ENCODE measurements at places on chromosomes 11 and 22.

DNA sequence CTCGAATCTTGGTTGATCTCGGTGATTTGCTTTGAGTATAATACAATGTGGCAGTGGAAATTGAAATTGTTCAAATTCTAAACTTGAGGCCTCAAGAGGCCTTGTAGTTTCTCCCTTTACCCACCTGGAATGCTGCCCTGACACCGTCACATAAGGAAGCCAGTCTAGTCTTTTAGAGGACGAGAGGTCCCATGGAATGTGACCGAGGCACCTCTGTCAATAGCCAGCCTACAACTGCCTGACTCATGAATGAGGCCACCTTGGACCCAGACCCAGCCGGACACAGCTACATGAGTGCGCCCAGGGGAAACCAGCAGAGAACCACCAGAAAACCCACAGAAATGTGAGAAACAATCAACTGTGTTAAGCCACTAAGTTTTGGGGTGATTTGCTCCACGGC lies 52.5 kb downstream of the RPL27A start:
- DNase-seq, result no peak

GRCh38 chr11:17439316-17439782 lies 37.3 kb downstream of the ABCC8 start:
- DNase-seq, result no peak

GRCh38 chr11:67079065-67079705 lies 22.5 kb downstream of the RHOD start:
- DNase-seq, result no peak

DNA sequence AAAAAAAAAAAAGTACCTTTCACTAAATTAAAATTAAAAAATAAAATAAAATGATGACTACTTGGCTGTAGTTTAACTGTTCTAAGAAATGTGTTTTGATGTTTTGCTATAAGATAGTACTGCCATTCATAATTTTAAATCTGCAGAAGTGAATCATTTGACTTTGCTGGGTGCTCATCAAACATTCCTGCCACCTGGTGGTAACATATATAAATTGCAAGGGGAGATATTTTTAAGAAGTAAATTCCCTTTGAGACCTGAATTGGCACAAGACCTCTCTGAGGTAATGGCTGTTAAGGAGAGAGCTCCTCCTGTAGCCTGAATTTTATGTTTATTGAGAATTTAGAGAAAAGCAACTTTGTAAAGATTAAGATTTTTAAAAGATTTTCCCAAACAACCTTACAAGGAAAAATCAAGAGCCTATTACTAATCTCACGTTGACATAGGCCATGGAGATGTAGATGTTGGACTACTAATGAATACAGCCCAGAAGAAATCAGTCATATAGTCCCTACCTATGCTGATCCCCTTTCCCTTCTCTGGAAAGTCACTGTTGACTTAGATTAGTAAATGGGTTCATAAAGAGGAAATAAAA lies 11.9 kb upstream of the NARS2 start:
- DNase-seq, result peak; percentile 68

DNA sequence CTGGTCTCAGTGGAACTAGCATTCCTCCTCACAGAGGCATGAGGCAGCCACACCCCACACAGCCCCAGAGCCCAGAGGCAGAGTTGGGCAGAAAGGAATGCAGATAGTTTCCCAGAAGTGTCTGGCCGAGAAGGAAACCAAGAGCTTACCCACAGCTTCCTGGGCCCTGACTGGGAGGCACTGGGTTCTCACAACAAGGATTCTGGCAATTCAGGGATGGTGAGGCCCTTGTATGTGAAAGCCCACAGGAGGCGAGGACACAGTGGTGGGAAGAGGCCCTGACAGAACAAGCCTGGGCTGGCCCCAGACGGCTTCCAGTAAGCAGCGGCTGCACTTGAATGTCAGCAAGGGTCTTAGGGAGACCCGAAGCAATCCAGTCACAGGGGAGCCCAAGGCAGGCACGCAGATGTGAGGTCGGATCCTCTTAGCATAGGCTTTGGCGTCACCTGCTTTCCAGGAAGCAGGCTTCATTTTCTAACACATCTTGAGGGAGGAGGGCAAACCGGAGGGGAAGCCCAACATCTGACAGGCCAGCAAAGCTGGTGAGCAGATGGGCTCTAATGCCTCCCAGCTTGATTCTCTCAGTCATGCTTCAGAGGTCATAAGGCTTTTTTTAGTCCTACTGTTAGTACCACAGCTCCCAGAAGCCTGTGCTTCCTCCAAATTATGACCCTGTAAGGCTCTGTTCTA lies 78.3 kb upstream of the AKIP1 start:
- peak; percentile 27 for DNase-seq

- DNase-seq, result no peak
Measured at GRCh38 chr22:30843245-30843644, 125.3 kb downstream of the MORC2 start.

- DNase-seq, result no peak
Measured at GRCh38 chr11:18259259-18259658, 6.8 kb upstream of the SAA1 start.

DNA sequence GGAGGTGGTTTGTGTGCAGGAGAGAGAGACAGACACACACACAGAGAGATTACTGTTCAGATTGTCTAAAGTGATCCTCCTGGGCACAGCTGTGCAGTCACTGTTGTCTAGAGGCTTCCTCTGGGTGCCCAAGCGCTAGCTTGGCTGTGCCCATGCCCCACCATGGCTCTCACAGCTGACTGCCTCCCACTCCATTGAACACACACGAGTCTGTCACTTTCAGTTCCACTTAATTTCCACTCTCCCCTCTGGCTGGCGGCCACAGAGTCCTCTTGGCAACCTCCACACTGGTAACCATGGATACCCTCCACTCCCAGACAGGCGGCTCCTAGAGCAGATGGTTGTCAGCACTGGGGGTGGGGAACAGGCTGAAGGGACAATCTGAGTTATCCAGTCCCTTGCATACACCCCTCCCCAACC lies 29.1 kb downstream of the MAP6 start:
- DNase-seq, result no peak

DNA sequence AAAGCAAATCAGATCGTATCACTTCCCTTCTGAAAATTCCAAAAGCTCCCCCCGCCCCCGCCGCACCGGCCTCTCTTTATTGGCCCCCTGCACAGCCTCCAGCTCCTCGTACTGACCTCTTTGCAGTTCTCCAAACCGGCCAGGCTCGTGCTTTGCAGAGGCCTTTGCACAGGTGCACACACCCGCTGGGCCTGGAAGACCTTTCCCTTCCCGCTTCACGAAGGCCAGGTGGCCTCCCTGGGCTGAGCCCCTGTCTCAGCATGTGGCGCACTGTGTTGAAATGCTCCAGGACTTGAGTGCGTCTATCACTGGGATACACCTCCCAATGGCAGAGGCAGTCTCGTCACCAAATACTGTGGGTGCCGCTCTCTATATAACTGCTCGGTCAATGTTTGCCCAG lies 13.2 kb upstream of the ADA2 start:
- no peak for DNase-seq

- DNase-seq, result no peak
Measured at GRCh38 chr22:50606165-50606945, 5.8 kb downstream of the MAPK8IP2 start.

GRCh38 chr11:57416436-57416835 lies 10.5 kb downstream of the SLC43A3 start:
- DNase-seq, result no peak

DNA sequence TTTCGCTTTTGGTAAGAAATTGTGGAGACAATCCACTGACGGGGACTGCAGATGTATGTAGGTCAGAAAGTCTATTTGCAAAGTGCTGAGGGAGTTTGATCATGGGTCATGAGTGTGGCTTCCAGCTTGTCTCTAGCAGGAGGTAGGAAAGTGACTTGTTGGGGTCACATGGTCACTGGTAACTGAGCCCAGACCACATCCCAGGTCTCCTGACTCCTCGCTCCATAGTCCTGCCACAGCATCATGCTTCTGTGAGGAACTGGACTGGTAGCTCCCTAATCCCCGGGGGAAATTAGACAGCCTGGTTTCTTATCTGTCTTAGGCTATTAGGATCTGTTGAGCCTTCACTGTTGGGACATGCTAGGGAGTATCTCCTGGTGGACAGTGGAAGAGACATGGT lies 142.1 kb downstream of the MYO18B start:
- no peak for DNase-seq

- no peak for DNase-seq
Measured at GRCh38 chr11:34238533-34238932, 119.3 kb downstream of the ABTB2 start.

GRCh38 chr11:117220999-117221774 lies 10.7 kb downstream of the PCSK7 start:
- DNase-seq, result no peak

DNA sequence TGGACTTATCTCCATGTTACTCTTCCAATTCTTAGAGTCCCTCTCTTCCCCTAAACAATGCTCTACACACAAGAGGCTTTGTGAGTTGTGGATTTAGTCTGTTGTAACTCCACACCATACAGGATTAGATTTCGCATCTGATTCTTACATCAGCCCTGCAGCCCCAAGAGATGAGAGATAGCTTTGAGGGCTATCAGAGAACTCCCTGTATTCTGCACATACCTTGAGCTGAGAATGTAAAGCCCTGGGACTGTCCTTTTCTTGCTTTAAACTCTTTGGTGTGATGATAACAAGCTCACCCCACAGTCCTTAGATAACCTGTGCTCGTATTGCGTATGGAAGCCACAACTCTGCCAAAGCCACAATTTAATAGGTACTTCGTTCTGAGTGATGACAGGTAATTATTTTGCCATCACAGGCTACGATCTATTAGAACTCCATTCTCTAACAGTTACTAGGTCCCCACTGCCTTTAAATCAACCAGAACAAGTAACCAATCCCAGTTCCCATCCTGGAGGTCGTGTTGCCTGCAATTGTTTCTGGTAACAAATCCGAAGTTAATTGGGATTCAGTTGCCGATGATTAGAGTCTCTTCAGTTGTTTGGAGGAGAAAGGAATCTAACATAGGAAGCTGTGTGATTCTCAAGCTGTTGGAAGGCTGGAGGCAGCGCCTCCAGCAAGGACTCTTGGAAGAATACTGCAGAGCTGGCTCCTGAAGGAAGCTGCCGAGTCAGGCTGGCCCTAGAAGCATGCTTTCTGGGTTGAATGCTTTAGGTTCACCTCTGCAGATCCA lies 1.3 kb upstream of the PARVG start:
- DNase-seq, result no peak

DNA sequence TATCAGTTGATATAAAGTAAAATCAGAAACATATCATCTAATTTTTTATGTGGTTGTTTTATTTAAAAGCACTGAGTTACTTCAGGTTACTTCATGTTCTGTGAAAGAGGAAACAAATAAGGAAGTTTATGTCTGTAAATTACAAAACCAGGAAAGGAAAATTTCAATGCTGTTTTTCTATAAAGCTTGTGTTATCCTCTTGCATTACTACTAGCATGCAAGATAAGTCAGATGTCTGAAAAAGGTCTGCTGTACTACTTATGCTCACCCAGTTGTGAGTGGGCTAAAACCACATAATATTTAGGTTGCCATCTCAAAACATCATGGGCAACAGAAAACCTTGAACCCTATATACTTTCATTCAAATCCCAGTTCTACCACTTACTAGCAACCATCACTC lies 121.5 kb downstream of the ATG16L2 start:
- no peak for DNase-seq

DNA sequence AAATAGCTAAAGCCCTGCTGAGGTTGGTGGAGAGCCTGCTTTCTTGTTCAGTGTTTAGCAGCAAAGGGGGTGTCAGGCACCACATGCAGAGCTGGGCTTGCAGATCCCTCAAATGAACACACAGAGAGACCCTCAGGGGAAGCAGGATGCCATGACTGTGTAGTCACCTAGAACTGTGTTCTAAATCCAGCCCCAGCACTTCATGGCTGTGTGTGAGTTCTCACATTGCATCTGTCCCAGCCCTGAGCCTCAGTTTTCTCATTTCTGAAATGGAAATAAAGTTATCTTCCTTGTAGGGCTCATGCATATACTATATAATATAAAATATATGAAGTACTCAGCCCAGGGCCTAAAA lies 47.1 kb downstream of the CWC15 start:
- no peak for DNase-seq

GRCh38 chr11:75840522-75840921 lies 25.5 kb downstream of the UVRAG start:
- DNase-seq, result no peak

GRCh38 chr11:25702417-25702816 lies 629.5 kb upstream of the ANO3 start:
- DNase-seq, result no peak

GRCh38 chr11:67400251-67400941 lies 1.3 kb downstream of the PPP1CA start:
- no peak for DNase-seq

GRCh38 chr22:22552630-22553029 lies 6.4 kb downstream of the PRAME start:
- no peak for DNase-seq

GRCh38 chr11:112294688-112295340 lies 34.2 kb upstream of the PLET1 start:
- peak; percentile 35 for DNase-seq

GRCh38 chr11:118027694-118028093 lies 41.5 kb downstream of the IL10RA start:
- DNase-seq, result no peak

GRCh38 chr11:120239713-120240640 lies at the start of gene POU2F3:
POU2F3 (plus strand) TSS chr11:120240140; CDS start chr11:120240344, 204 bp downstream.
- DNase-seq, result no peak

- DNase-seq, result no peak
Measured at GRCh38 chr11:123525511-123525918, 95.4 kb downstream of the GRAMD1B start.

- DNase-seq, result no peak
Measured at GRCh38 chr22:39489094-39490068, 12.7 kb upstream of the MIEF1 start.

GRCh38 chr11:33875621-33876294 lies 16.1 kb downstream of the LMO2 start:
- no peak for DNase-seq

DNA sequence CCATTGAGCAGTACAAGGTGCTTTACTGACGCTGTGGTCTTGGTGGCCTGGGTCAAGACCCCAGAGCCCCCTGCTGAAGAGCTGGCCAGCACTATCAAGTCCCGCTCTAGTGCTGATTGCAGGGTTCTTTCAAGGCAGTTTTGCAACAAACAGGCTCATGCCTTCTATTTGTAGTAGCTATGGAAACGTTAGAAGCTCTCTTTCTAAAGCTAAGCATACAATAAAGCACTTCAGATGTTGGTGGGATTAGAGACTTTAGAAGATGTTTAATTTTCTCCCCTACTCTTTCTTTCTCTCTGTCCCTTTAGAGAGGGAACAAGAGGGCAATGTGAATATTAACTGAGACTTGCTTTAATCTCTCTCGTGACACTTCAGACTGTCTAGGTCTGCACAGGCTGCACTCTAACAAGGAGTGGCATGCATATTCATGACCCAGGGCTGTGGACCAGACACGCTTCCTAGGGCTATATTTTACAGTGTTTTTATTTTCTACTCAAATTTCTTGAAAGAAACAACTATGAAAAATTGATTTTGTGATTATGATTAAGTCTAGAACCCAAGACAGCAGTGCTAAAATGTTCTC lies 138.6 kb downstream of the WNT7B start:
- DNase-seq, result no peak

DNA sequence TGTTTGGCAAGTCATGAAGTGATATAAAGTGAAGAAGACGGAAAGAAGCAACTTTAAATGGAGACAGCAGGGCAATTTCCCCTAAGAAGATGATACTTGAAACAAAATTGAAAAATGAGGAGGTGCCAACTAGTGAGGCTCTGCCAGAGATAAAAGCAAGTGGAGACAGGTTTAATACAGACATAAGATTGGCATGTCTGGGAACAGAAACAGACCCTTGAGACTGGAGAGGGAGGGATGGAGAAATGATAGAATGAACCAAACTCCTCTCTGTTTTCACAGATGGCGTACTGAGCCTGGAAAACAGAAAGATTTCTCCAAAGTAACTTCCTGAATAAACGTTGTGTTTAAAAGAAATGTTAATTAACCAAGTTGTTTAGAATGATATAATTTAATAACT lies 354.5 kb upstream of the ANO5 start:
- DNase-seq, result no peak

GRCh38 chr11:7600205-7600775 lies 73.0 kb downstream of the CYB5R2 start:
- no peak for DNase-seq
